ENCODE measurements at places on chromosomes 2 and 18.

DNA sequence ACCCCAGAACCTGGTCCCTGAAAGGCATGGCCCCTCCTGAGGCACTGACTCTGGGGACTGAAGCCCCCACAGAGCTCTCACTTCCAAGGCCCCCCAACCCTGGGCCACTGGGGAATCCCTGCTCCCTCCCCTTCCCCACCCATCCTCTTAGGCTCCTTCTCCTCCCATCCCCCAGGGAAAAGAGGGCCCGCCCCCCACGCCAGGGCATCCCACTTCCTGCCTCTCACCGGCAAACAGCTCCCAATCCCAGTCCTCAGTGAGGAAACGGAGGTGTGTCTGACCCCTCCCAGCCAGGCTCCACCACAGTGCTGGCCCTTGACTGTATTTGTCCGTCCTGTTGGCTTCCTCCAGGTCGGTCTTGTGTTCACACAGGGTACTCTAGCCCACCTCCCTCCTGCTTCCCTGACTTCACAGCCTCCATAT lies 35.0 kb upstream of the PTMA start:
- no peak for DNase-seq

GRCh38 chr2:238084761-238085160 lies 15.4 kb upstream of the ESPNL start:
- no peak for DNase-seq

- no peak for DNase-seq
Measured at GRCh38 chr2:132662732-132663131, 7.3 kb downstream of the LYPD1 start.

DNA sequence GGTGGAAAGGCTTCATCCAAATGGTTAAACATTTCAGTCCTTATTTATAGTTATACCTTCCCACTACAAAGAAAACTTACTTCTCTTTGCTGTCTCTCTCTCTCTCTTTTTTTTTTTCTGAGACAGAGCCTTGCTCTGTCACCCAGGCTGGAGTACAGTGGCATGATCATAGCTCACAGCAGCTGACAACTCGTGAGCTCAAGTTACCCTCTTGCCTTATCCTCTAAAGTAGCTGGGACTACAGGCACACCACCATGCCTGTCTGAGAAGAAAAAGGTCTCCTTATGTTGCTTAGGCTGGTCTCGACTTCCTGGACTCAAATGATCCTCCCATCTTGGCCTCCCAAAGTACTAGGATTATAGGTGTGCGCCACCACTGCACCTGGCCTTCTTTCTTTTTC lies 32.3 kb upstream of the OLA1 start:
- DNase-seq: no peak

GRCh38 chr2:239539083-239539775 lies 138.4 kb upstream of the HDAC4 start:
- DNase-seq: no peak

- no peak for DNase-seq
Measured at GRCh38 chr2:187377340-187377739, 70.7 kb downstream of the CALCRL start.

- no peak for DNase-seq
Measured at GRCh38 chr18:77004555-77005380, 127.8 kb downstream of the MBP start.

DNA sequence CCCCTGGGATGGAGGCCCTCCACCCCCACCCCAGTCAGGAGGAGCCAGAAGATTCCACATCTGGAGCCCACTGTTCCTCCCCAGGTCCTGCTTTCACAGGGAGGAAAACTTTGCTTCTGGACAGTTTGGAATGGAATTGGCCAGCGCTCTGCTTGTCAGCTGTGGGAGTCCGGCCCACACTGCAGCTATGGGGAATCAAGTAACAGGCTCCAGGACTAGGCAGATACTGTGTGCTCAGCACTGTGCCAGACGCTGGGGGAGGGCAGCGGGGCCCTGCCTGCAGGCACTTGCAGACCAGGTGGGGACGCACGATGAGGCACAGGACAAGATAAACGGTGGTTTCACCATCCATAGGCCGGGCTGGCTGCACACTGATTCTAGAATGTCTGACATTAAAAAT lies 114.0 kb downstream of the STPG4 start:
- DNase-seq: no peak

- no peak for DNase-seq
Measured at GRCh38 chr2:29583104-29583503, 338.3 kb downstream of the ALK start.

- DNase-seq: no peak
Measured at GRCh38 chr2:231189171-231189530, 9.3 kb upstream of the ARMC9 start.

DNA sequence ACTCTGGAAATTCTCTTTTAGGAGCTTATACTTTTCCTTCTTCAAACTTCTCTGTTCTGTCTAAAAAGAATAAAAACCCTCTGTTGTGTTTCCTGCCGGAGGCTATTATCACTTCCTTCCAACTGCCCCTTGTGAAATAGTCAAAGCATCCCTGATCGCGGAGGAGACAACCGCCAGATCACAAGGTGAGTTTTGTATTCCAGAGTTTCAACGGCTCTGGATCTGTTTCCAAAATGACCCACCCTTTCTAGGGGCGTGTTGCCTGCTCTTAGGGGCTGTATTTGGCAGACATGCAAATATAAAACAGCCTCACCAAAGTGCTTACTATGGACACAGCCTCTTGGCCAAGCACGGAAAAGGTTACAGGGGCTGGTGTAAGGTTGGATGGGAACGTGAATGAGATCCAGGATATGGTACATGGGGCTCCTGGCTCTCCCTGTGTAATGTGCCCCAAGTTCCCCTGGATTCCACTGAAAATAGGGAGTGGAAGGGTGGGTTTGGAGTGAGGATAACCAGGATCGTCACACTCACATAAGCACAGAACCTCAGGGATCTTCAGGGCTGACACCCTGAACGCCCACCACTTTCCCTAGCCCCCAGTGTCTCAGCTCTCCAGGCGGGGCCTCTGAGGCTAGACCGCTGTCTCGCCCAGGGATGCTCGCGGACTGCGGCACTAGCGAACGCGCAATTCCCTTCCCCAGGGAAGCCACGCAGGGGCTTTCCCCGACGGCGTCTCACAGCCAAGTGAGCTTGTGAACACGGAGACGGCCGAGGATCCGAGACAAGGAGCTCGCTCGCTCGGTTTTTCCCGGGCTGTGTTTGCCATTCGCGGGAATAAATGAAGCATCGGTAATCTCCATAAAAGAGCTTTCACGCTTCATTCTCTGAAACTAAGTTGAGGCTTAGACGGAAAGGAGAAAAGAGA lies 14.4 kb downstream of the EN1 start:
- no peak for DNase-seq

DNA sequence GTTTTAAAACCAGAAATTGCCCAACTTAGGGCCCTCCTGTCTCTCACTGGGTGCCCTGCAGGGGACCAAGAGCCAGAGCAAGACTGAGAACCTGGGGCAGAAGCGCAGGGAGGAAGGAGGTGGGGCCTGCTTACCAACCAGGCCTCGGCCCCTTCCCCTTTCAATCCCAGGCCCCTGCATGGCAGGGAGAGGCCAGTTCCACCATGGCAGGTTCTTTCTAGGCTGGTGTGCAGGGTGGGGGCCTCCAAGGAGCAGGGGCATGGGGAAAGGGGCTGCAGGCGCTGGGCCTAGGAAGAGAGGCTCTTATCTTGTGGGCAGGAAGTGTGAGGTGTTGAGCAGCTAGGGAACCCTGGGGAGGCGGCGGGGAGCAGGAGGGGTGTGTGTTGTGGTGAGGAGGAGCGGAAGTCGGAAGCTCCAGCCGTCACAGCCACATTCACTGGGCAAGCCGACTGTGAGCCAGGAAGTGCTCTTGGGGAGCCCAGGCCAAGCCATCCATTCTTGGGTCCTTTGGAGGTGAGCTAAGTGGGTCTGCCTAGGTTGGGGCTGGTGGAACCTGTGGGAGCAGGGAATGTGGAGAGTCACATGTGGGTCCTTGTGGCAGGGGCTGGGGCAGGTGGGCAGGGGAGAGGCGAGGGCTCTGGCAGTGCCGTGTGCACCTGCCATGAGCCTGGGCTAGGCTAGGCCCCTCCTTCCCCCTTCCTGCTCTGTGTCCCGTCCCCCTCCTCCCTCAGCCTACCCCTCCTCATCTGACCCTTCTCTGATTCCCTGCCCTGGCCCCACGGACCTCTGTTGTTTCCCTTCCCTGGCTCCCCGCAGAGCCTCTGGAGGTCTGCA lies at the start of gene PSD4:
Gene PSD4, plus strand, starts transcription at position 430 of the 834 bp plus-strand sequence. CDS start 8,486 bp downstream, outside the sequence.
- DNase-seq: no peak

GRCh38 chr2:185132501-185133041 lies 534.2 kb downstream of the ZNF804A start:
- no peak for DNase-seq

DNA sequence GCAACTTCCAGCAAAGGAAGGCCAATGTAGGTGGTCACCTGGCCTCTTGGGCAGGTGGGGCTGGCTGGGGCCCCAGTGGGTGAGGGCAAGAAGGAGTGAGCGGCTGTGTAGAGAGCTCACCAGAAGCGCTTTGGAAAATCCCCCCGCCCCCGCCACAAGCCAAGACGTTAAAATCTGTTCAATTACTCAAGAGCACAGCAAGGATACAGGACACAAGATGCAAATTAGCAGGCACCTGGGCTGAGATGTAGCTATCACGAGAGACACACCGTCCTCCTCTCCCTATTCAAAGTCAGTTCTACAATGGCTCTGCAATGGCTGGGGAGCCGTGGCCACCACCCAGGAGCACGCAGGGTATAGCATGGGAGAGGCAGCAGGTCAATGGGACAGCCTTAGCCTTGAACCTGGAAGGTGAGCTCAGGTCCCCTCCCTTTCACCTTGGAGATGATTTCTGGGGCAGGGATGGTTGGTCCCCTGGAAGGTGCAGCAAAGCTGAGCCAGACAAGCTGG lies 38.5 kb upstream of the GPR17 start:
- DNase-seq: no peak

GRCh38 chr2:193124815-193125214 lies 930.1 kb upstream of the TMEFF2 start:
- no peak for DNase-seq

DNA sequence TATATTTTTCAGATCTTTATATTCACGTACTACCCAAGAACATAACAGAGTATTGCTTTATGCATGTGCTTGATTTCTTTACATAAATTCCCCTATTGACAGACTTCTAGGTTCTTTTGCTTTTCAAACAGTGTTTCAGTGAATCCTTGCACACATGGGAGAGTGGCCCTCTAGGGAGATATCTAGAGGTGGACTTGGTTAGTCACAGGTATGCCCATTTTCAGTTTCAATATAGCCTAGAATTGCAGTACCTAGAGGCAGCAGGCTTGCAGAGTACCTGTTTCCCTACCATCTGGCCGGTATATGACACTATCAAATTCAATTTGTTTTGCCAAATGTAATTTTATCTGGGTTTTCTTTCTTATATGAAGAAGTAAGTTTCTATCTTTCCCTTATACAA lies 36.8 kb downstream of the EML6 start:
- no peak for DNase-seq

- no peak for DNase-seq
Measured at GRCh38 chr2:218046238-218046637, 22.8 kb upstream of the RUFY4 start.

DNA sequence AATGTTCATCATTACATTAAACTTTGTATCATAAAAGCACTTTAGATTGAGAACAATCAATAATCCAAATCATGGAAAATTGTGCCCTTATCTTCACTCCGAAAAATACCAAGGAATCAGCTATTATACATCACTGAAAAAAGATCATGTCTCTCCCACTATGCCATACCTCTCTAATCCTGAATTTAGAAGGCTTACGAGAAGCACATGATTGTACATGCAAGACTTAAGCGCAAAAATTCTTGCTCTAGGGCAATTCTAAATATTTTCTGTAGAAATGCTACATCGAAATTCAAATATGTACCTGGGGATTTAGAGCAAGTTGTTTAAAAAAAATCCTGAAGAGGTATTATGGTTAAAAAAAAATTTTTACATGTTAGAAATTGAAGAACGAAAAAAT lies 1.3 kb downstream of the CYTIP start:
- DNase-seq: no peak

DNA sequence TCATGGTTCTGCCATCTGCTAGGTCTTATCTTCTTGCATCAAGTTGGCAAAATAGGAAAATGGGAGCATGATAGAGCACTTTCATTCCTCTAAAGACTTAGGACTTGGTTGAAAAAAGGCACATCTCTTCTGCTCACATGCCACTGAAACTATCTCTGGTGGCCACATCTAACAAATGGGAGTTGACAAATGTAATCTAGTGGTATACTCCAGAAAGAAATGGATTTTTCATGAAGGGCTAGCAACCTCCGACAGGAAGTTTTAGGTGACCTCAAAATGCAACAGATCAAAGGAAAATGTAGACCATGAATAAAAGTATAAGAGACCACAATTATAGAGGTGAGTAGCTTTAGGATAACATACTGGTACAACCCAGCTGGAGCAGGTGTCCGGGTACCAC lies 224.1 kb downstream of the SETBP1 start:
- DNase-seq: no peak

DNA sequence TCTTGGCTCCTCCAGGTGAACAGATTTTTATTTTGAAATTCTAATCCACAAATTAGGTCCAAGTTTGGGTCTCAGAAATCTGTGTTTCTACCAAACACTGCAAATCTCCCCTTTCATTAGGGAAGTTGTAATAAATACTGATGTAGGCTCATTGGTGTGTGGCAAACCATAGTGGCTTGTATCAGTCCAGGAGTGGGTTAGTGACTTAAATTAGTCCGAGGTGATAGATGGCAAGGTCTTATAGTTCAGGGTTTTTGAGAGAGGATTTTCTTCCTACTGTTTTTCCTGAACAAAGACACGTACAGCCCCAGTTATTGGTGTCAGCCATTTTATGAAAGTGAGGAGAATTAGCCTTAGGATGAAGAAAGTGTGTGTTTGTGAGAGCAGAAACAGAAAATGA lies 74.6 kb downstream of the RPRM start:
- DNase-seq: no peak

GRCh38 chr2:61920548-61920947 lies 15.1 kb downstream of the COMMD1 start:
- no peak for DNase-seq

DNA sequence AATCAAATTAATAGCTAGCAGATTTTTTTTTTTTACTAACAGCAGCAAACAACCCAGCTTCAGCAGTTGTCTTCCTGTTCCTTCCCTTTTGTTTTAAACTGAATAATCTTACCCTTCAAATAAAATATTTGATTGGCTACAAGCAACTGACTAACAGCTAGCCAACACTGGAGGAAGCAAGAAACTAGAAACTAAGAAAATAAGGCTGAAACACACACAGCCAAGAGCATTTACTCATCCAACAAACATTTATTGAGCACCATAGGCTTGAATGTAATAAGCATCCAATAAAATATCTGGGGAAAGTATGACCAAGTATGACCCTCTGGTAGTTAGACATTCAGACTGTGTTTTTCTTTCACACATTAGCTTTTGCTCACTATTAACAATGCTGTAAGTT lies 189.2 kb downstream of the CD226 start:
- no peak for DNase-seq
